ENCODE measurements at places on chromosomes 2 and 18.

DNA sequence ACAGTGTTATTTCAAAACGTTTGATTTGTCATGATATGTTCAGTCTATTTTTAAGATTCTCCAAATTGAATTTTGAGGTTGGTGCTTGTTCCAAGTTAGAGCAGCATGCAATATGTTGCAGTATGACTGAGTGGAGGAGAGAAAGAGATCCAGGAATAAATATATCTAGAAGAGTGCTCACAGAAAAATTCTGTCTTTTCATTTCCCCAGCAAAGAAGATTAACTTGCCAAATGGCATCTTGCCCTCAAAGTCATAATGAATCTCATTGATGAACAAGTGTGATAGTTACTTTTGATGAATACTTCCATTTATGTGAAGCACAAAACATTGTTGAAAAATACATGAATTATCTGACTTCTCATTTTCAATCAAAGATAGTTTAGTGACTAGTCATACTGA is 95.9 kb downstream of the KCNJ3 start:
- DNase-seq = no peak

- peak; percentile 26 for DNase-seq
Observed at GRCh38 chr2:217790195-217790594, 212.6 kb downstream of the TNS1 start.

- DNase-seq = no peak
Observed at GRCh38 chr18:39496986-39497385, 1931.4 kb upstream of the CELF4 start.

GRCh38 chr2:24971536-24972314 is at the start of gene DNAJC27:
TSS of gene DNAJC27 (minus strand) at chr2:24971955. CDS start at chr2:24971904, 51 bp downstream.
- peak; percentile 98 for DNase-seq

DNA sequence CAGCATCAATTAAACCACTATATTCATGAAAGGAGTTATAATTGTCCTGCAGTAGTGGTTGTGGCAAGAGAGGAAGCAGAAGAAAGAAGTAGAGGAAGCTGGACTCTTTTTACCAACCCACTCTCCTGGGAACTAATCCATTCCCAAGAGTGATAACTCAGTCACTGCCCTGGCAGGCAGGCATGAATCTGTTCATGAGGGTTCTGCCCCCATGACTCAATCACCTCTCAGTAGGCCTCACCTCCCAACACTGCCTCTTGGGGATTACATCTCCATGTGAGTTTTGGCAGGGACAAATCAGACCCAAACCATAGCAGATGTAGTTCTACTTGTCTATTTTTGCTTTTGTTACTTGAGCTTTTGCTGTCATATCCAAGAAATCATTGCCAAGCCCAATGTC is 232.7 kb upstream of the MAP2 start:
- DNase-seq = no peak

DNA sequence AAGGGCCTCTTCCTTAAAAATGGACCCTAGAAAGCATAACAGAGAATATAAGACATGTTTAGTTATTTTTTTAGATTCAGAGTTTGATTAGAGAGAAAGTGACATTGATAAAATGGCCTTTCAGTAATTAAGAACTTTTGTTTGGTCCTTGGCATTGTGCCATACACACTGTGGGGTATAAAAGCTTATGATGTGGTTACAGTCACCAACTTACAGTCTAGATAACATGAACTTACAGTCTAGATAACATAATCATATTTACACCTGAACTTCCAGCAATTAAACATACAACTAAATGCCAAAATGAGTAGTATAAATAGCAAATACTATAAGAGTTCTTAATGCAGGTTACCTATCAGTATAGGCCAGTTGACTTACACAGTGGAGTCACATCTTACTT is 25.6 kb upstream of the EFEMP1 start:
- no peak for DNase-seq

GRCh38 chr18:34506198-34506597 is 203.9 kb upstream of the DTNA start:
- DNase-seq = no peak

GRCh38 chr2:32743480-32744236 is 115.8 kb downstream of the TTC27 start:
- DNase-seq = no peak

- DNase-seq = no peak
Observed at GRCh38 chr2:163490281-163490680, 245.5 kb downstream of the FIGN start.

DNA sequence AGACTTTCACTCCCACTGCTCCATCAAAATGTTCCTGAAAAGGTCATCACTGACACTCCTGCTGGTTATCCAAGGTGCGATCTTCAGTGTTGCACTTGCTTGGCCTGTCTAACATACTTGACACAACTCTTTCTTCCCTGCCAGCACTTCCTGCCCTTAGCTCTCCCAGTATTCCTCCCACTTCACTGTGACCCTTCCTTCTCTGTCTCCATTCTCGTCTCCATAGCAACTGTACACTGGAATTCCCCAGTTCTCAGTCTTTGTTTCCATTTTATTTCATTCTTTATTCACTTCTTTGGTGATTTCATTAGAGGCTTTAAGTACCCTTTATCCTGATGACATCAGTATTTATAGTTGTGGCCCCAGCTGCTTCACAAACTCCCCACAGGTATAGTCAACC is 333.0 kb downstream of the IRS1 start:
- DNase-seq = no peak

- DNase-seq = no peak
Observed at GRCh38 chr2:223856584-223856983, 19.2 kb upstream of the AP1S3 start.

DNA sequence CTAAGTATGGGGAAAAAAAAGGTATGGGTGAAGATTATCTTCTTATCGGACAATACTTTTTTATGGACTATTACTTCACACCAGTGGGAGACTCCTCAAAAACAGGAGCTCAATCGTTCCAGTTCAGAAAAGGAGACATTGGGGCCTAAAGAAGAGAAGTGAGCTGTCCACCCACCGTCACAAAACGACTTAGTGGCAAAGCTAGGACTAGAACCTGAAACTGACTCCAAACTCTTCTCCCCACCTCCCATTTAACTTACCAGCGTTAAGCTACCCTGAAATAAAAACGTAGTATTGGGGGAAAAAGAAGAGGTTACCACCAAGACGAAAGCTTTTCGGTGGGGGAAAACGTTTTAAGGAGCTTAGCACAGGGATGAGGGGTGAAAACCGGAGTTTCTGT is 503 bp downstream of the GTF3C3 start:
- no peak for DNase-seq

DNA sequence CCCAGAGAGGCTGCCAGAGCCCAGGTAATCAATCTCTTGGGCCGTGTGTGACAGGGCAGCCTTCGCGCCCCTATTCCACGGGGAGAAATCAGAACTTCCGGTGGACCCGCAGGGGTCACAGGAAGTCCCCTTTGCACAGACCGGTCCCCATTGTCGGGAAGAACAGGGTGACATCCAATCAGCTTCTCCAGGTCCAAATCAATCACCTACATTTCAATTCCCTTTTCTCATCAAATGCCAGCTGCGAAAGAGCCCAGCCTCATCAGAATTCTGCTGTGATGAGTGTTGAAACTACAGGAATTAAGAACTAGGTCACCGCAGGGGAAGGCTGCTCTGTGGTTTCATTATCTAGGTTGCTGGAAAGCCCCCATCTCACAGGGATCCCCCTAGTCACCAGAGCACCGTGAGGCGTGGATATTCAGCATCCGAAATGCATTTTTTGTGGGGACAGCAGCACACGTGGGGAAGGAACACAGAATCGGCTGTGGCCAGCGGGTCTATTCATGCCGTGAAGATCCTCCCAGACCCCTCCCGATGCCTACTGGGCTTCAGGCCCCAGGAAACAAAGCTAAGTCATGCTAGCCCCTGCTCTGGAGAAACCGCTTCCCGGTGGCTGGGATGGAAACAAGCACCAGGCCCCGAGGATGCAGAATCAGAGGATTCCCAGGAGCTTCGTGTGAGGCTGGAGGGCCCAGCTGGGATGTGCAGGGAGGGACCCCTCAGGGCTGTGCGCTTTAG is 193.7 kb upstream of the ID2 start:
- DNase-seq = peak; percentile 79

- no peak for DNase-seq
Observed at GRCh38 chr2:240392948-240393830, 42.3 kb upstream of the GPC1 start.

GRCh38 chr2:219634171-219634940 is 6.9 kb downstream of the SLC4A3 start:
- DNase-seq = no peak

- DNase-seq = no peak
Observed at GRCh38 chr2:72144632-72145288, 2.9 kb downstream of the CYP26B1 start.

Data from CD4-positive, alpha-beta T cell treated with Interferon gamma for 1 hour (primary cell).